Stimulated activated CD8-positive, alpha-beta memory T cell treated with anti-CD3 and anti-CD28 coated beads, Interleukin-12 subunit alpha, Interleukin-12 subunit beta, amount 100 ng/mL, for 1 hour (primary cell): ENCODE measurements at places on chromosomes 1 and 21.

- peak; percentile 61 for DNase-seq
Measured at GRCh38 chr1:226677027-226678020, 61.8 kb downstream of the ITPKB start.

- DNase-seq = no peak
Measured at GRCh38 chr1:50349242-50349565, 74.0 kb downstream of the DMRTA2 start.

- no peak for DNase-seq
Measured at GRCh38 chr1:63099188-63099587, 223.2 kb upstream of the FOXD3 start.

GRCh38 chr21:36260802-36261201, 59.2 kb upstream of the MORC3 start:
- no peak for DNase-seq

- DNase-seq = no peak
Measured at GRCh38 chr1:21329209-21329844, 39.1 kb upstream of the ECE1 start.

DNA sequence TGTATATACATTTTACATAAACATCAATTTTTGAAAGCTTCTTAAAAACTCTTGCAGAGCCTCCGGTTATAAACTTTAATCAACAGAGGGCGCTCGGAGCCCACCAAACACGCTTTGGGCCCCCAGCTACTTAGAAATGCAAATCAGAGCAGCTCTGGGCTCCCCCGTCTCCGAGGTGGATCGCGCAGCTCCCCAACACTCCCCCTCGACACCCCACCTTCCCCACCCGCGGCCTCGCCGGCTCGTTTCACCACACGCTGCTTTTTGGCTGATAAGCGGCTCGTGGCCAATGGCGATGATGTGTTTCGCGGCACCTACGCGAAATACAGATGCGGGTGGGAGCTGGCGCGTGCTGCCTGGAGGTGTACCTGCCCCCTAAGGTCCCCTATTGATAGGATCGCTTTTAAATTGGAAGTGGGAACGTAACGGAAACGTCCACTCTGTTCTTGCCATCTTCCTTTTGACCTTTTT, 1.7 kb upstream of the KIF26B start:
- DNase-seq = peak; percentile 30

- no peak for DNase-seq
Measured at GRCh38 chr1:109268431-109269211, 14.3 kb downstream of the PSRC1 start.

- no peak for DNase-seq
Measured at GRCh38 chr21:8990326-8991087, 1530.9 kb upstream of the TPTE start.

DNA sequence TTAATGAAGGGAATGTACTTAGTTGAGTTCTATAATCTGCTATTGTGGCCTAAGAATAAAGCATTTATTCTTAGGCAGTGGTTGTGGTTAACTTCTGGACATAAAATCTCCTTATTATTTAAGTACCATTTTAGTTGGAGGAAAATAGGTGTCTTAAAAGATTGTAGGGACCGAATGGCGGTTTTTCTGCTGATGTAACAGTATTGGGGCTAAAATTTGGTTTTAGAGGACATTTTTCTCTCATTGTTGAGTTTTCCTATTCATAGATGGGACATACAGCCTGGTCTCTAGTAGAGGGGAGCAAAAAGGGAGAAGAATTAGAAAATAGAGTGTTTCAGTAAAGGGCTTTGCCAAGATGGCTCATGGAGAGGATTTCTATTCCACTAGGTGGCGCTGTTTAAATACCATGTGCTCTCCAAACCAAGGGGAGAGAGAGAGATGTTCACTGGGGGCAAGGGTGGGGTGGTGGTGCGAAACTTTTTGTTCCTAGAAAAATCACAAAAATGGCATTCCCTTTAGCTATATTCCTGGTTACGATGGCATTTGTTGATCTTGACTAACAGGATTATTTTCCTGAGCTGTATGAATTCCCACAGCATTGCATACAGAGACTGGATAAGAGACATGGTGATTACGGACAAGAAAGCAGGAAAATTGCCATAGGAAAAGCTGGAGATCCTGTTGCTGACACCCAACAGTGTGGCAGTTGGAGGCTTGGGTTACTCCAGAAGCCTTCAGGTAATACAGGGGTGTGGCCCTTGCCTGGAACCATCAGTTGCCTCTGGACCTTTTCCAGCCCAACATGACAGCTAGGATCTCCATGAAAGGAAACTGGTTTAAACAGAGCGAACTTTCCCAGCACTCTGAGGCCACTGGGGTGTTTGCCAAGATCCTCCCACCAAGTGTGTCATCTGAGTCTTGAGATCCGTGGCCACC, 18.2 kb upstream of the FCGR2A start:
- DNase-seq = peak; percentile 10

GRCh38 chr21:33567914-33568313, 20.6 kb downstream of the DONSON start:
- DNase-seq = no peak

GRCh38 chr1:207649210-207649753, 4.3 kb downstream of the CR1L start:
- no peak for DNase-seq

- no peak for DNase-seq
Measured at GRCh38 chr1:22878626-22879025, 94.0 kb downstream of the LACTBL1 start.

DNA sequence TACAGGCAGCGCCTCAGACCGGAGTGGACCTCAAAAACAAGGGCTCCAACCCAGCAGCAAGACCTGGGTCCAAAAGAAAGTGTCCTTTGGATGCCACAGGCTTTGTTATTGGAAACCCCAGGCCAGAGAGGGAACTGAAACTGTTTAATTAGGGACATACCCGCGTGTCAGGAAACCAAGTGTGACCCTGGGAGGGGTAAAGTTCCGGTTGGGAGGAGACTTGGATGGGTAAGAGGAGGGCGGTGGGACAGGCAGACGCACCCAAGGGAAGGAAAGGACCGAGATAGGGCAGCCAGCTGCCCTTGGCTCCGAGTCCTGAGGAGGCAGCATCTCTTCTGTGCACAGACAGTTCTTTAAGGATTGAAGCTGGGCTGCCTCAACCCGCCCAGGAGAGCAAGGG, 71.4 kb downstream of the CDC7 start:
- DNase-seq = no peak

- no peak for DNase-seq
Measured at GRCh38 chr1:223348439-223348838, 15.5 kb downstream of the SUSD4 start.

GRCh38 chr1:108096089-108096488, 104.1 kb downstream of the SLC25A24 start:
- DNase-seq = no peak

- DNase-seq = no peak
Measured at GRCh38 chr1:107740579-107740978, 224.4 kb downstream of the VAV3 start.

DNA sequence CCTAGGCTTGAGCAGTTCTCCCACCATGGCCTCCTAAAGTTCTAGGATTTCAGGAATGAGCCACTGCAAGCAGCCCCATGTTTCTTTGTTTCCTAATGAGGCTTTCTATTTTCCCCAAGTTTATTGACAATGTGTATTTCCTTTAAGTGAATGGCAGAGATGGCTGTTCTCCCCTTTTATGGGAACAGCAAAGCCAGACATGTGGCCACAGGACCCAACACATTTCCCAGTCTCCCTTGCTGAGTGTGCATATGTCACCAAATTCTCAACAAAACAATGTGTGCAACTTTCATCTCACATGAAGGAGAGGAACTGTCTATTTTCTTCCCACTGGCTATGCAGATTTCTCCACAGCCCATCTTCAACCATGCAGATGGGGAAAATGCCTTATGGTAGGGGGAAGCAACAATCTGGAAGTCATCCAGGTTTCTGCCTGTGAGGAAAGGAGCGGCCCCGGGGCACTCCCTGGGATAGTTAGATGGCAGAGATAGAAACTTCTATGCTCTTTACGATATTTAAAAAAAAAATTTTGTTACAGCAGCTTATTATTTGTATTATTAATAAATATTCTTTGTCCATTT, 28.6 kb upstream of the MAP10 start:
- DNase-seq = no peak

- DNase-seq = no peak
Measured at GRCh38 chr21:19130379-19131028, 726.9 kb upstream of the TMPRSS15 start.

- no peak for DNase-seq
Measured at GRCh38 chr1:2460203-2460602, 15.9 kb upstream of the PLCH2 start.

- DNase-seq = no peak
Measured at GRCh38 chr1:17009706-17010105, 2.0 kb downstream of the ATP13A2 start.

DNA sequence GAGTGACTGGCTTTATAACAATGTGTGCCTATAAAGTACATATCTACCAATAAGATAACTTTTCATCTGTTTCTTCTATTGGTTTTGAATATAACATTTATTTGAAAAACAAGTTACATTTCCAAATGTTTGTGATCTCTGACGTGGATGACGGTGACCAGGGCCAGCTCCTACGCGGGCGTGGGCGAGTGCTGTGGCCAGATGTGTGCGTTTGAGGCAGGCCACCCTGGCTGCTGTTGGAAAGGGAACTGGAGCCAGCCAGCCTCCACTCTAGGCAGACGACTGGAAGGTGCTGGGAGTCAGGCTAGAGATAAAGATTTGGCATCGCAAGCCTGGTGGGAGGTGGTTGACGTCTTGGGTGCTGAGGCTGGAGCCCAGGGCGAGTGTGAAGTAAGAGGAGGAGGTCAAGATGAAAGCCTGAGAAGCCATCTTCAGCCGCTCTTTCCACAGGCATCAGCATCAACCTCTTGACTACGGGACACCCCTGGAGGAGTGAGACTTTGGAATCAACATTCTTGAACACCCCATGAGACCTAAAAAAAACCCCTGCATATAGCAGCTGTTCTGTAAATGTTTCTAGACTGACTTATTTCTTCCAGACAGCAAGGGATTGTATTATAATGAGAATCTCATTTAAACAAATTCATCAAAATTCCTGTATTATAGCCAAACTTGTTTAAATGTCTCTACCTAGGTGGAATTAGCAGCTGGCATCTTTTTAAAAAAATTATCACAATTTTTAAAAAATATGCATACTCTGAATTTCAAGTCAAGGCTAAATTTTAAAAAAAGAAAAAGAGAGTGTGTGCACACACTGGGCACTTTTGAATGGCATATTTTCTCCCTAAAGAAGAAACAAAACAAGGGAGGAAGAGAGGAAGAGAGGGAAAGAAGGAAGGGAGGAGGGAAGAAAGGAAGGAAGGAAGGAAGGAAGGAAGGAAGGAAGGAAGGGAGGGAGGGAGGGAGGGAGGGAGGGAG, 112.5 kb upstream of the SLC44A3 start:
- DNase-seq = no peak

- no peak for DNase-seq
Measured at GRCh38 chr1:12339396-12339795, 109.6 kb downstream of the VPS13D start.

GRCh38 chr1:21665711-21666575, 3.2 kb downstream of the RAP1GAP start:
- DNase-seq = no peak

DNA sequence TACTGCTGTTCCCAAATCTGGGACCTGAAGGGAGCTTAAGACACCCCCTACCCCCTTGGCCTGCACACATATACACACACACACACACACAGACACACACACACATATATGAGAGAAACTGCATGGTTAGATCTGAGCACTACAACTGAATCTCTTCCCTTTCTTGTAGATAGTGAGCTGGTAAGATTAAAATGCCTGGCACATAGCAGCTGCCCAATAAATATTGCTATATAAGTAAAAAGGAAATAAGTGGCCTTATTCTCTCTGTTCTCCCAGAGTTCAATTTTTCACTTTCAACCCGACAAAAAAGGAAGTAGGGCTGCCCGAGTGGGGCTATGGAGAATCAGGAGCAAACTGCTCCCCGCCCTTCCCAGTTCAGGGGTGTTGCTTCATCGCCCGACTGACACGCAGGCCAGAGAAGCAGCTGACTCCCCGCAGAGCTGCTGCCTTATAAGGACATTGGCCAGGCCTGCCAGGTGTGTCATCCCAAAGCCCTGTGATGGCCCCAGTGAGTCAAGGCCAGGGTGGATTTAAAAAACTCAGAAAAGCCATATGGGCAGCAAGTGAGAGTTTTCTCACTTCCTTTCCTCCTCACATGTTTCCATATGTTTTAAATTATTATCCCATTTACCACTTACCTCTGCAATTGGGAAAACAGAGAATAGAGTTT, 106.5 kb upstream of the SLC44A3 start:
- DNase-seq = no peak

DNA sequence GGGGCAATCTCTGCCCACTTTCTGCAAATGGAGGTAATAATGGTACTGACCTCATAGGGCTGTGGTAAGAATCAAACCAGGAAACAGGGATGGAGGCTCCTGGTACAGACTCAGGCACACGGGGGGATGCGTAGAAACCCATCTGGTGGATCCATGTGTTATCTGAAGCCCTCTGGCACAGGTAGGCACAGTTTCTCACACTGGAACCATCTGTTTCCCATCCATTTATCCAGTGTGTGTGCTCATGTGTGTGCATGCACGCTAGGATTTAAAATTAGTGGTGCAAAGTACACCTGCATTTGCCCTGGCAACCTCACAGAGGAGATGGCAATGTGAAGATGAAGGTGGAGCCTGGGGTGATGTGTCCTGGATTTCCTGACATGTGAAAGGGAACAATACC, 103.3 kb downstream of the RAVER2 start:
- DNase-seq = no peak

- no peak for DNase-seq
Measured at GRCh38 chr1:240691909-240692705, 80.2 kb upstream of the GREM2 start.

DNA sequence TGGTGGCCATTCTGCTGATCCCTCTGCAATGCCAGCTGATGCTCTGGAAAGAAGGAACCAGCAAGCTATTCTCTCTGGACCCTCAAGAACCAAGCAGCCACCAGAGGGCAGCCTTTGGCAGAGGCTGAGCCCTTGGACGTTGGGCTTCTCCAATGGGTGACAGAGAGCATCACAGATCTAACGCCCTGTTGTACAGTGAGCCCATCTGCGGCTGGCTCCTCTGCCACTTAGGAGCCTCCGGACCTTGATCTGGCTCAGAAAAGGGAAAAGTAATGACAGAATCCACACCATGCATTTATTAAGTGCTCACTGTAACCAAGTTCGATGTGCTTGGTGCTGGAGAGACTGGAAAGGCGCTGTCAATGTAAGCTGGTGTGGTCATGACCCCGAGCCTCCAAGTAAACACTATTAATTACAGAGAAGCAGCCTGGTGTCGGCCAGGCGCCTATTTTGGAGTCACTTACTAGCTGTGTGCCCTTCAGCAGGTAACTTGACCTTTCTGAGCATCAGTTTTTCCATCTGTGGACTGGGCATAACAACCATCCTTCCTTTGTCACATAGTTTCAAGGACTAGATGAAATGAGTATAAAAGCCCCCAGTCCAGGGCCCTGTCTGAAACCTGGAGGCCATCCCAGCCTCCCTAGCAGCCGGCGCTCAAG, 34.9 kb downstream of the ECE1 start:
- peak; percentile 79 for DNase-seq
